ENCODE measurements at places on chromosomes 6 and 20. TPM values are rescaled to one million over a fixed set of nuclear protein-coding genes. Genes with fewer than 3 reads are reported as not detected.

GRCh38 chr20:45860560-45861220, 3.3 kb downstream of the ZSWIM3 start:
- DNase-seq: no peak

GRCh38 chr6:130699742-130700141, 127.5 kb upstream of the SMLR1 start:
- DNase-seq: no peak

- DNase-seq: no peak
These were observed 8.5 kb downstream of the PYGB start for GRCh38 chr20:25256226-25256859.

DNA sequence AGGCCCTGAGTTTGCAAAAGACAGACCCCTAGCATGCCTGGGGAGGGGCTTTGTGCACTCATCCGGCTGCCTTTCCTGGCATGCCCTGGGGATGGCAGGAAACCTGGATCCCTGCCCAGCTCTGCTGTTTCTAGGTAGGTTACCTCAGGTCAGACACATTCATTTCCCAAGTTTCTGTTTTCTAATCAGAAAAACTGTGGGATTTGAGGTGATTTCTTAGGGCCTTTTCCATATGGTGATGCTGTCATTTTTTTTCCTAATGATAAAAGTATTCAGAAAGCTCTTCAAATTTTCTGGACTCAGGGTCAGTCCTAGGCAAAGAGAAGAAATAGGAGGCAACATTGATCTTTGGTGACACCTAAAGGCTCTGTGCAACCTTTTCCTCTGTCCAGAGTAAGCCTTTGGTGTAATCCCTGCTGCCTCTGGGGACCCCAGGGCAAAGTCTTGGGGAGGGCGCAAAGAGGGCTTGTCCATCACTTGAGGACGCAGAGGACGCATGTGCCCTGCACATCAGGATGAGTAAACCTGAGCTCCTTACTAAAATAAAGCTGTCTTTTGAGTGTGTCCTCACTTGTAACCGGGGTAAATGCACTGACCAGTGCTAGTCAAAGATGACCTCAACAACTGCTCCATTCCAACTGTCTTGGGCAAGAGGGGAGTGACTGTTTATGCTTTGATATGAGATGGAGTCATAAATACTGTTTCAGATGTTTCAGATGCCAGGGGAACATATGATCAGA, 13.5 kb upstream of the TRAM2 start:
- DNase-seq: no peak

DNA sequence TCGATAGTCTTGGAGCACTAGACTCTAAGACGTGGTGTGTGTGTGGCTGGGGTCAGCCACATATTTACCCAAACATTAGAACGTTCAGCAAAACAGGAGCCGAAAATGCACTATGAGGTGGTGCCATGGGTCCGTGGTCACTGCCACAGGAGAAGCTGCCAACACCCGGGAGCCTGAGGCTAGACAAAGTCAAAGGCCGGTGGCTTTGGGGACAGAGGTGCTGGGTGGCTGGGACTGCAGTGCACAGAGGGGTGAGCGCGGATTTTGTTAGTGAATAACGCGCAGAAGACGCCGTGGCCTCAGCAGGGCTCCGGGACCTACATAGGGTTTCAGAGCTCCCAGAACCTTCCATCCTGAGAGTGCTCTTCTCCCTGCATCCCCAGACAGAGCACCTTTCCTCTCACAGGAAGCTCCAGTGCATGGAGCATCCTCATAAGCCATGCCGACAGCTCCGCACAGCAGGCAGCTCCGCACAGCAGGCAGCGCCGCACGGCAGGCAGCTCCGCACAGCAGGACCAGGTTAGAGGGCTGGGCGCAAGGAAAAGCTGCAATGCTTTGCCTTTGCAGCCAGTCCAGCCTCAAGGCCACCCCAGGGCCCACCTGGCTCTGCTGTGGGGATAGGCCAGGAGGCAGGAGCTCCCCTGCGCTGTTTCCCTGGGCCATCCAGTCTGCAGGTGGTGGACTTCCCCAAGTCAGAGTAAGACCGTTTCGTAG, 304.1 kb downstream of the TAF4 start:
- DNase-seq: no peak

DNA sequence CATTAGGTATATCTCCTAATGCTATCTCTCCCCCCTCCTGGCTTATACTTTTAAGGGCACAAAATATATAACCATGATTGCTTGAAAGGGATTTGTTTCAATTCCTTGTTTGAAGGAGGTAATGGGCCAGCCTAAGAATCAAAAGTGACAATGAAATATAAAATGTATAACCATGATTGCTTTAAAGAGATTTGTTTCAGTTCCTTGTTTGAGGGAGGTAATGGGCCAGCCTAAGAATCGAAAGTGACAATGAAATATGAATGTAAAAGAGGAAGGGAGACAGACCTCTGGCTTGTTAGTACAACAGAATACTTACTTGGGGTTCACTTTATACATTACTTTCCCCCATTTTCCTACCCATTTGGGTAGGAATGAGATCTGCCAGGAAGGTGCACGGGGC, 55.5 kb downstream of the FOXC1 start:
- DNase-seq: no peak

GRCh38 chr6:102039441-102039840, 645.9 kb downstream of the GRIK2 start:
- DNase-seq: no peak

RHAG gene
- 0.80 TPM for polyA plus RNA-seq

TNF gene
- polyA plus RNA-seq: not detected
